Activated CD4-positive, alpha-beta T cell treated with anti-CD3 and anti-CD28 coated beads for 4 hours (primary cell): ENCODE measurements at places on chromosomes 6 and 20.

DNA sequence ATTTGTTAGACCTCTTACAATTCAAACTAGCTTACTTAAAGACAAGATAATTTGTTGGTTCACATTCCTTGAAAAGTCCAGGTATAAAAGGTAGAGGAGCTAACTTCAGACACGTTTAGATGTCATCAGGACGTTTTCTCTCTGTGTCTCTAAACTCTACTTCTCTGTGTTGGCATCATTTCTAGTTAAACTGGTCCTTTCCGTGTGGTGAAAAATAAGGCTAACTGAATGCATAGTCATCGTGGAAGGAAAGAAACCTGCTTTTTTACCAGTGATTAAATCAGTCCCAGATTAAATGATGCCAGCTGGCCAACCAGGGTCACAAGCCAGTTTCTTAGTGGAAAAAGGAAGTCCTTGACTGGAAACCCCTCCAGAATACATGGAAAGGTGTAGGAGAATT lies 168.4 kb upstream of the AHI1 start:
- no peak for DNase-seq

DNA sequence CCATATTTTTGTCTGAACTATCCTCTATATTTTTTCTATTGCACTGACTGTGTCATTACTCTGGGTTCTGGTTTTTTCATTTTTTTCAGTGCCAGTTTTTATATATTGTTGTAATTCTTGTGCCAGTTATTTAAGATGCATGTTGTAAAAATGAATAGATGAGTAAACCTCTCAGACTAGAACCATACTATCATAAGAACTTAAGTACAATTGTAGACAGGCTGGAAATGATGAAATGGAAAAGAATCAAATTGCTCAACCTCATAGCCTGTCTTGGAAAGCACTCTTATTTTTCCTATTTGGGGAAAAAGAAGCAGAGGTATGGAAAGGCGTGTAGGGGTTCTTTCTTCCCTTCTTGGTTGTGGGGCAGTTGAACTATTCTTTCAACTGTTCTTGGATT lies 30.2 kb downstream of the PANK2 start:
- no peak for DNase-seq

DNA sequence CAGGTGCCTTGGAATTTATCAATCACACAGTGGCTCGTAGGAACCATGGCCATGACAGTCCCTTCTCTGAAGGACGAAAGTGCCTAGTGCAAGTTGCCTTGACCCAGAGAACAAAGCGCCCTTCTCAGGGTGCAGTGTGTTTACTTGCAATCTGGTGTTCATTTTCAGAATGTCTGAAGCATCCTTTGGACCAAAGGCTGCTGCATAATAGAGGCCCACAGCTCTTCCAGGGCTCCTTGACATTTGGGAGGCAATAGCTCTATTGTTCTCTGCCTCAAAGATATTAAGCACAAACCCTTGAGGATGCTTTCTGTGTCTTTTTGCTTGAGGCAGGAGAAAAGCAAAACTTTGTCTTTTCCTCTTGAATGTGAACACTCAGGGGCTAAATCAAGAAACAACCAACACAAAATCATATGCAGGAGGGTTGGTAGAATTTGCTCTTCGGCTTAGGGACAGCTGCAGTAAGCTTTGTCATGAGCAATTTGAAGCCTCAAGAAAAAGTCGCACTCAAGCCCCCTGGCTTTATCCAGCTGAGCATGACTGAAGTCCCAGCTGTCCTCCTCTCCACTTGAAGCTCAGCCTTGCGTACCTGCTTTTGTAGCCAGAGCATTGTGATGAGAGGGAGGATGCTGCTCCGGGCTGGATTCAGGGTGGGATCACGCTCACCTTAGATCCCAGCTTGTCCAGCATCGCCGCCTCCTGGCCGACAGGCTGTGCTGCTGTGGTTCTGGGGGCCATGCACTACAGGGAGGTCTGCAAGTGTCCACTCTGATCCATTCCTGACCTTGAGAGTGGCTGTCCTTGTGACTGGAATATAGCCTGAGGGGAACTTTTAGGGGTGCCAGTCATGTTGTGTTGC lies 495.4 kb downstream of the CDH26 start:
- no peak for DNase-seq

DNA sequence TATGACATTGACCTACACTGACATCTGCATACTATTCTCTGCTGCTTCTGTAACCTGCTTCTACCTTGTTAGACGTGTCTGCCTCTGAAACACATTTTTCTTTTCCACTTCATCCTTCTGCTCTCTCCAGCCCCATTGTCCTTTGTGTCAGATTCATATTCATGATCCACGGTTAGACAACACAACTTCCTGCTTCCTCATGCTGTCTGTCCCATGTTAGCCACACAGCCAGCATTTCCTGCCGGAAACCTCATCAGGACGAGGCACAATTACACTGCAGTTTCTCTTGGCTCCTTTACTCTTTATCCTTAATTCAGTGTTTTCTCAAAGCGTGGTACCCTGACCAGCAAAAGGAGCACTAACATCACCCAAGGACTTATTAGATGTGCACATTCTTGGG lies 150.2 kb downstream of the TBC1D7 start:
- no peak for DNase-seq

DNA sequence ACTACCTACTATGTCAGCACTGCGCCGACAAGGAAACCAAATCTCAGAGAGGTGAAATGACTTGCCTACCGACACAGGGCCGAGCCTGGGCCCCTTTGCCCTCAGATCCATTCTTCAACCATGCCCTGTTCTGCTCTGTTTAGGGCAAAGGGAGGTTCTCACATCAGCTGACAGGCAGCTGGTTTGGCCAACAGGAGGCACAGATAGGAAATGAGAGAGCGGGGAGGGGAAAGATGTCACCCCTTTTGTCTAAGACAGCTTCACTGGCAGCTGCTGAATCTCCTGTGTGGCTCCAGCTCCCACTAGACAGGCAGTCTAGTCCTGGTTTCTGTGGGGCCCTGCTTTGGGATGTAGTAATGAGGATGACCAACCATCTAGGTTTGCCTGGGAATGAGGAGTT lies 158.7 kb downstream of the TMEM200A start:
- DNase-seq = no peak

GRCh38 chr6:25253351-25253750 lies 25.8 kb upstream of the CARMIL1 start:
- DNase-seq = no peak

GRCh38 chr6:6915219-6915618 lies 192.5 kb upstream of the RREB1 start:
- DNase-seq = no peak

- peak; percentile 54 for DNase-seq
Observed at GRCh38 chr6:35601331-35602132, 87.2 kb downstream of the FKBP5 start.

DNA sequence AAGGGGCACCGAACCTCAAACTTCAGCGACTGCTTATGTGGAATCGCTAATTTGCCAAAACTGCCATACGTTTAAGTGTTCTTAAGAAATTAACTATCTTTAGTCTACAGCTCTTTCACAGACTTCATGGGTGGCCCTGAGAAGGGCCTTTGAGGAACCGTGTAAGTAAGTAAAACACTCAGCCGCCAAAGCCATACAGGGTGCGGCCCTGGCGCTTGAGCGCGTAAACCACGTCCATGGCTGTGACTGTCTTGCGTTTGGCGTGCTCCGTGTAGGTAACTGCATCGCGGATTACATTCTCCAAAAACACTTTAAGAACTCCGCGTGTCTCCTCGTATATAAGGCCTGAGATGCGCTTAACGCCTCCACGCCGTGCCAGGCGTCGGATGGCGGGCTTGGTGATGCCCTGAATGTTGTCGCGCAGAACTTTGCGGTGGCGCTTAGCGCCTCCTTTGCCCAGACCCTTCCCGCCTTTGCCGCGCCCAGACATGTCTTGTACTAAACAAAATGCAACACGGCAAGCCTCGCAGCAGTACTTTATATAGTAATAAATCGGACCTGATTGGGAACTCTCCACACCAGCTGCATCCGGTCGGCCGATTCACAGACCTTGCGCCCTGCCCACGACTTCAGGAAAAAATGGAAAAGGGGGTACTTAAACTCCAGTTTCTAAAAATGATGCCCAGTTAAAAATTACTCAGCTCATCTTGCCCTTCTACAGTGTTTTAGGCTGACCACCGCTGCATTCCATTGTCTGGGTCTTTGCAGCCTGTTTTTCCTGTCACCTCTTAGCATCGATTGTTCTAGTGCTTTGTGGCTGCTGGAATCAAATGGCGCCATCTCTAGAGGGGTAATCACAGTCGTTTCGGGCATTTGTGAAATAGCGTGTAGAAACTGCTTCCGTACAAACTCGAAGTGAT lies 38.9 kb downstream of the OR2B2 start:
- peak; percentile 64 for DNase-seq

DNA sequence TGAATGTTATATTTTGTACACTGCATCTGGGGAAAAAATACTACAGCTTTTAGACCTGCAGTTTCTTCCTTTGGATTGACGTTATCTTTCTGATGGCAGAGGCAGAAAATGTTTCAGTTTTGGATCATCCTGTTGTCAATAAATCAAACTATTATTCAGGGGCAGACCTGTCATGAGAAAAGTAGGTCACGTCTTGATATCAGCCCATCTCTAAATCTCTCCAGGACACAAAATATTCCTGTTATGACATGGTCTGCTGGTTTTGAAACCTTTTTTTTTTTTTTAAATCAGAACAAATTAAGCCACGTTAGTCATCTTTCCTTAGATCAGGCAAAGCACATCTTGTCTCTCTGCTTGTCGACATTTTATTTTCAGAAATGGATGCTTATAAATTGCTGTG lies 24.0 kb downstream of the IL20RA start:
- DNase-seq = no peak
